ENCODE measurements at places on chromosomes 16 and 17.

- DNase-seq, result no peak
These were observed 56.9 kb upstream of the ALDH3A1 start for GRCh38 chr17:19805006-19805405.

- DNase-seq, result no peak
These were observed 717 bp downstream of the CYBA start for GRCh38 chr16:88649924-88650748.

- DNase-seq, result no peak
These were observed 13.8 kb downstream of the CHST6 start for GRCh38 chr16:75481475-75481874.

GRCh38 chr16:65782611-65783600, 583.6 kb upstream of the CDH5 start:
- DNase-seq, result peak; percentile 84

DNA sequence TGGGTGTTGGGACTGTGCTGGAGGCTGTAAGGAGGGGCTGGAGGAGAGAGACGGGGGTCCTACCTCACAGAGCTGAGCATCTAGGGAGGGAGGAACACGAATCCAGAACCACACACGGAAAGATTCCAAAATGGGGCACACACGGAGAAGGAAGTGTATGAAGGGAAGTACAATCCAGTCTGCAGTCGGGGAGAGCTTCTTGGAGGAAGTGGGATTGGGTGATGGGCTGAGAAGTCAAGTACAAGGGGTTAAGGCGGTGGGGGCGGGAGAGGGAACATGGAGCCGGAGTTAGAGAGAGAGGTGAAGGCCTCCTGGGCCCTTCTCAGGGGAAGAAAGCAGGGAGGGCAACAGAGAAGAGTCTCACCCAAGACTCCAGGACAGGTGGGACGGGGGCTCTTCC, 107.5 kb upstream of the CREBBP start:
- DNase-seq, result no peak

- DNase-seq, result peak; percentile 64
These were observed 8.3 kb upstream of the ZNF750 start for GRCh38 chr17:82848022-82848592.

- no peak for DNase-seq
These were observed 101.3 kb downstream of the ZFHX3 start for GRCh38 chr16:72946474-72947194.

DNA sequence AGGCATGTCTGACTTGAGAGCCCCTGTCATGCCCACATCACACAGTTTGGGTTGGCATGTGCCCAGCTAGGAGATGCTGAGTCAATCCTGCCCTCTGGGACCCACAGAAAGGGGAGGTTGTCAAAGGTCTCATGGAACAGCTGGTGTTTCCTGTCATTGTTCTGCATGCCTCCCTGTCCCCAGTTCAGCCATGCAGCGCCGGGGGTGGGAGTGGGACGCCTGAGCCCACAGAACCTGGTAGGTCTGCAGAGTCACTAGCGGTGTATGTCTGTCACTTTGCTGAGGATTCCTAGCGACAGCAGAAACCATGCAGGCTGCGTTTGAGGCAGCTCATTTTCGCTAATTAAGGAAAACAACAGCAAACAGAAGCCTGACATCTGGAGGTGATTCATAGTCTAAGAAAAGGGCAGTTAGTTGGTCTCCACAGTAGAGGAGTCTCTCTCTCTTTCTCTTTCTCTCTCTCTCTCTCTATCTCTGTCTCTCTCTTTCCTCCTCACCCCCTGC, 19.6 kb upstream of the CCL1 start:
- DNase-seq, result no peak

GRCh38 chr16:86088816-86089215, 189.9 kb downstream of the IRF8 start:
- no peak for DNase-seq

GRCh38 chr16:84806256-84806889, 13.4 kb upstream of the CRISPLD2 start:
- no peak for DNase-seq

GRCh38 chr17:79340333-79341221, 266.0 kb downstream of the ENGASE start:
- DNase-seq, result no peak

DNA sequence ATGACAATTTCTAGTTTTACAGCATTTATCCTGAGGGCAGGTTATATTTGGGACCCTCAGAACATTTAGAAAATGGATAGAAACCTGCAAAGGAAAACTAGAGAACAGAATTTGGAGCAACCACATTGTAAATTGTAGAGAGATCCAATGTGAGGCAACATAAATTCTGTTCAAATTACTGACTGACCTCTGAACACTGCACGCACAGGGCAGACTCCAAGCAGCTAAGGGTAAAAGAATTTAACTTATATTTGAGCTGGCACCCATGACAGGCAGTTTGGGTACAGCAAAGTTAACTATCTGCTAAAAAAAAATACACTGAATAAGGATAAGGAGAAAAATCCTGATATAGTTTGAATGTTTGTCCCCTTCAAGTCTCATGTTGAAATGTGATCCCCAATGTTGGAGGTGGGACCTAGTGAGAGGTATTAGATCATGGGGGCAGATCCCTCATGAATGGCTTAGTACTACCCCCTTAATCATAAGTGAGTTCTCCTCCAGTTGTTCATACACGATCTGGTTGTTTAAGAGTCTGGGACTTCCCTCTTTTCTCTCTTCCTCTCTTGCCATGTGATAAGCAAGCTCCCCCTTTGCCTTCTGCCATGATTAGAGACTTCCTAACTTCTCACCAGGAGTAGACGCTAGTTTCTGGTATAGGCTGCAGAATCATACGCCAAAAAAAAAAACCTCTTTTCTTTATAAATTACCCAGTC, 75.7 kb downstream of the FBXL20 start:
- no peak for DNase-seq

GRCh38 chr17:5661491-5662125, 77.3 kb upstream of the NLRP1 start:
- no peak for DNase-seq

DNA sequence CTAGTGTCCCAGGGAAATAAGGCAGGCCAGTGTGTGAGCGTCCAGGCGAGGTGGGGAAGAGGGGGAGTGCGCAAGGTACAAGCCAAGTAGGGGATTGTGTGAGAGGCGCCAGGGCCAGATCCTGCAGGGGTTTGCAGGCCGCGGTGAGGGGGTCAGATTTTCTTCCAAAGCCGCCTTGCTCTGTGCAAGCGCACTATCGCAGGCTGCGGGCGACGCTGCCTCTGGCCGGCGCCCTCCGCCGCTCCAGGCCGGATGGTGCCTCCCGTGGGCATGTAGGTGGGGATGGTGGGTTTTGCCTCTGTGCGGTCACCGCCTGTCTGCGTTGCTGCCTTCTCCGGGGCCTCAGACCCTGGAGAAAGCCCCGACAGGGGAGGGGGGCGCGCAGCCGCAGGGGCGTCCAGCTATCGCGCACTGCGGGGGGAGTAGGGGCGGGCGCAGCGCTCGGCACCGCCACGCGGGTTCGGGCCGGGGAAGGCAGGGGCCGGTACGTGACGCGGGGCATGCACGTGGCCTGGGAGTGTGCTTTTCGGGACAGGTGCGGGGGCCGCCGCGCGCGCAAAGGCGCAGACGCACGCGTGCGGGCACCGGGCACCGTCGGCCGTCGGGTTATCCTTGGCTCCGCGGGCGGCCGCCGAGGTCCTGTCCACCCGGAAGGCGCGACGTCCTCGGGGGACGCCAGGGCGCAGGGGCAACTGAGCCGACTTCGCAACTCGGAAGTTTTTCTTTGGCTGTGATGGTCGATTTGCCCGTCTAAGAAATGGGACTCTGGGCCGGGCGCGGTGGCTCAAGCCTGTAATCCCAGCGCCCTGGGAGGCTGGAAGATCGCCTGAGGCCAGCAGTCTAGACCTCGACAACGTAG, 1.1 kb upstream of the HAPSTR1 start:
- DNase-seq, result peak; percentile 55

- DNase-seq, result no peak
These were observed 502.8 kb downstream of the MAF start for GRCh38 chr16:79097771-79098170.

DNA sequence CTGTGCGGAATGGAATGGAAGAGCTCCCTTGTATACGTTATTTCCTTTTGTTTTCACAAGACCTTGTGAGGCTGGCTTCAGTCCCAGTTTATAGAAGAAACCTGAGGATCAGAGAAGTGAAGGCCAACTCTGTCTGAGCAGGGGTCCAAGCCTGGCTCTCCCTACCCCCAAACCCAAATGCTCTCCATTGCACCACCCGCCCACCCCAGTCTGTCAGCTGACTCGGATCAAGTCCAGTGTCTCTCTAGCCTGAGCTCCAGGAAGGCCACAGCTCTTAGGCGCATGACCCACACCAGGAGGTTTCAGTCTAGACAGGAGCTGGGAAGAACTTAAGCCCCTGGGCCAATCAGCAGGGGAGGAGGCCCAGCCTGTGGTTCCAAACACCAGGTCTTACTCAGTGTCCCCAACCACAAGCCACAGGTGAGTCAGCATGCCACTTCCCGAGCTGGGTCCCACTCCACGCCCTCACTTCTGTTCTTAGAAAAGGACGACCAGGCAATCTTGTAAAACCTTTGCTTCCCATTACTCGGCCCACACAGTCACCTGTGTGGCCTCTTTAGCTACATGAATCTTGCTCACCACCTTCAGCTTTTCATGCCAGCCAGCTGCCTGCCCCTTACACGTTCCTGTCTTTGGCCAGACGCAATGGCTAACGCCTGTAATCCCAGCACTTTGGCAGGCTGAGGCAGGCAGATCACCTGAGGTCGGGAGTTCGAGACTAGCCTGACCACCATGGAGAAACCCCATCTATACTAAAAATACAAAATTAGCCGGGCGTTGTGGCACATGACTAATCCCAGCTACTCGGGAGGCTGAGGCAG, 27.8 kb downstream of the TK2 start:
- no peak for DNase-seq

- no peak for DNase-seq
These were observed 190.7 kb downstream of the CCT6B start for GRCh38 chr17:34770586-34770985.

- no peak for DNase-seq
These were observed 65.8 kb downstream of the FTO start for GRCh38 chr16:53769787-53770186.

GRCh38 chr16:57146040-57146647, 39.7 kb downstream of the PSME3IP1 start:
- no peak for DNase-seq

- no peak for DNase-seq
These were observed 304.3 kb downstream of the HS3ST4 start for GRCh38 chr16:25996052-25996451.

DNA sequence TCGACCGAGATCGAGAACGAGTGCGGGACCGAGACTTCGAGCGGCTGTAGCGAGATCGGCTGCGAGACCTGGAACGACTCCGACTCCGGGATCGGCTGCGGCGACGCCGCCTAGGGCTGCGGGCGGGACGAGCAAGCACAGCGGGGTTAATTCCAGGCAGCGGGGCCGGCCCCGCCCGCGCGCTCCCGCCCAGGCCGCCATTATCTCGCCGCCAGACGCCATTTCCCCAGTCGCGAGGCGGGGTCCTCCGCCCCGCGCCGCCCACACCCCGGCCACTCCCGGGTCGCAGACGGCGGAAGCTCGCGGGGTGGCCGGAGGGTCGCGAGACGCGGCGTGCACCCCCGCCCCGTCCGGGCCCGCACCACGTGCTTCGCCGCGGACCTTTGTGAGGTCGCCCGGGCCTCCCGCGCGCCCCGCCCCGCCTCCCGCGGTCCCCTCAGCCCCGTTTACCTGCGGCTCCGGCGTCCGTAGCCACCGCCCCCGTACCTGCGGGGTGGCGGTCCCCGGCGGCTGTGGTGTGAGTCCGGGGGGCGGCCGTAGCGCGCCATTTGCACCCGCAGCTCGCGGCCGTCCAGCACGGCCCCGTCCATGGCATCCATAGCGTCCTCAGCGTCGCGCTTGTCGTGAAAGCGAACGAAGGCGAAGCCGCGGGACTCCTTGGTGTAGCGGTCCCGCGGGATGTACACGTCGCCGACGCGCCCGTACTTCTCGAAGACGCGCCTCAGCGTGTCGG, 616 bp downstream of the SRSF2 start:
- peak; percentile 85 for DNase-seq

DNA sequence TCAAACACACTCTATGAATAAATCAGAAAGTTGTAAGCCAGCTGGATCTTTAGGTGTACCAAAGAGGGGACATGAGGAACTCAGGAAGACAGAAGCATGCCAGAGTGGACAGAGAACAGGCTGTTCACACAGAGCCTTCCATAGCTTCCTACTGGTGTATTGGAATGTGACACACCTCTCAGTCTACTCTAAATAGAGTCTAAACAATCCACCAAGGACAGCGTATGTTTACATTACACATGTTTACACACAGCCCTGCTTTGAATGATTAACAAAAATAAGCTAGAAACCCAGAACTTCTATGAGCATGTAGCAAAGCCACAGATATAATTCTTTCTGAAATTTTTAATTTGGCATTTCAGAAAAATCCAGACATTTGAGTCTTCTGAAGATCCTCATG, 1279.0 kb upstream of the CDH8 start:
- DNase-seq, result no peak

GRCh38 chr16:11329071-11329491, 16.2 kb upstream of the RMI2 start:
- DNase-seq, result no peak

- DNase-seq, result peak; percentile 74
These were observed 4.2 kb downstream of the IRX3 start for GRCh38 chr16:54282202-54282927.

GRCh38 chr17:75077496-75078283, 10.1 kb upstream of the SLC16A5 start:
- DNase-seq, result peak; percentile 63

- no peak for DNase-seq
These were observed 33.0 kb downstream of the TBX4 start for GRCh38 chr17:61485067-61485775.

DNA sequence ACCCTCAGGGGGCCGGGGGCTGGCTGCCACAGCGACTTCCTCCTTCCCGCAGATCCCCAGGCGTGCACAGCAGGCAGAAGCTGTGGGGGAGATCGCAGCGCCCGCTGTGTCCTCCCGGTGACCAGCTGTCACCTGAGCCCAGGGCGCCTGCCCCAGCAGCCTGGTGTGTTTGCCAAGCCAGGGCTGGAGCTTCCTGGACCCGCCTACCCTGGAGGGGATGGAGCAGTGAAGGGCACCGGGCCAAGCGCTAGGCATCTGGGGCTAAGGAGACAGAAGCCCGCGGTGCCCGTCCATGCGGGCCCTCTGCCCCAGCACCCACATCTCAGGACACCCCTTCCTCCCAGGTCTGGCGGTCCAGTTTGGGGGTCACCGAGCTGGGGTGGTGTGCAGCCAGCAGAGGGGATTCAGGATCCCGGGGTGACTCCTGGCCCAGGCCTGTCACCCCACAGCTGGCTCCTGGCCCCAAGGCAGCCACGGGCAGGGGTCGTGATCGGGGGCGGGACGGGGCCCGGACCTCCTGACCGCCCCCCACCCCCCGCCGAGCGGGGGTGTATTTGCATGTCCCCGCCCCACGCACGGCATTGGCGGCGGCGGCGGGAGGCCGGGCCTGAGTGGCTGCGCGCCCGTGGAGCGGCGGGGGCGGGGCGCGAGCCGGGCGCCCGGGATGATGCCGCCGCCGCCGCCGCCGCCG, at the start of gene RAB26:
Gene RAB26, plus strand, starts transcription at position 645 of the 691 bp plus-strand sequence. CDS start 159 bp downstream, outside the sequence.
- DNase-seq, result peak; percentile 81

DNA sequence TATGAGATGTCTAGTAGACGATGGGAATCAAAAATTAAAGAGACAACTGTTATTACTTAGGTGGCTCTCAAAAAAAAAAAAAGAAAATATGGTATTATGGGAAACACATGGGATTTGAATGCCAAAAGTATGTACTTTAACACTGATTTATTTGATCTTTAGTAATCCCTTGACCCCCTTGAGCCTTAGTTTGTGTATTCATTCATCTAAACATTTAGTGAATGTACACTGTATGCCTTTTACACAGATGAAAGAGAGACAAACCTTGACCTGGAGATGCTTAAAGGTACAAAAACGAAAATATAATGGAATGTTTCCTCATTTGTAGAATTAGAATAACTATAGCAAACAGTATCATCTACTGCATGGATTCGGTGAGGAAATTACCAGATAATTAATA, 38.6 kb upstream of the NETO2 start:
- DNase-seq, result no peak

GRCh38 chr16:87160701-87161337, 156.4 kb downstream of the C16orf95 start:
- peak; percentile 75 for DNase-seq
